ENCODE measurements at places on chromosomes 4 and X.
A peak's percentile ranks its signal among the peaks of the same experiment; 100 is the strongest.

- no peak for DNase-seq
These were observed 22.9 kb downstream of the PABPC4L start for GRCh38 chr4:134178706-134179105.

GRCh38 chr4:153684971-153685371, 891 bp downstream of the TLR2 start:
- DNase-seq, result no peak

GRCh38 chr4:94434505-94434904, 17.2 kb upstream of the PDLIM5 start:
- no peak for DNase-seq

GRCh38 chr4:76215077-76215476, 1.5 kb upstream of the SCARB2 start:
- DNase-seq, result no peak

DNA sequence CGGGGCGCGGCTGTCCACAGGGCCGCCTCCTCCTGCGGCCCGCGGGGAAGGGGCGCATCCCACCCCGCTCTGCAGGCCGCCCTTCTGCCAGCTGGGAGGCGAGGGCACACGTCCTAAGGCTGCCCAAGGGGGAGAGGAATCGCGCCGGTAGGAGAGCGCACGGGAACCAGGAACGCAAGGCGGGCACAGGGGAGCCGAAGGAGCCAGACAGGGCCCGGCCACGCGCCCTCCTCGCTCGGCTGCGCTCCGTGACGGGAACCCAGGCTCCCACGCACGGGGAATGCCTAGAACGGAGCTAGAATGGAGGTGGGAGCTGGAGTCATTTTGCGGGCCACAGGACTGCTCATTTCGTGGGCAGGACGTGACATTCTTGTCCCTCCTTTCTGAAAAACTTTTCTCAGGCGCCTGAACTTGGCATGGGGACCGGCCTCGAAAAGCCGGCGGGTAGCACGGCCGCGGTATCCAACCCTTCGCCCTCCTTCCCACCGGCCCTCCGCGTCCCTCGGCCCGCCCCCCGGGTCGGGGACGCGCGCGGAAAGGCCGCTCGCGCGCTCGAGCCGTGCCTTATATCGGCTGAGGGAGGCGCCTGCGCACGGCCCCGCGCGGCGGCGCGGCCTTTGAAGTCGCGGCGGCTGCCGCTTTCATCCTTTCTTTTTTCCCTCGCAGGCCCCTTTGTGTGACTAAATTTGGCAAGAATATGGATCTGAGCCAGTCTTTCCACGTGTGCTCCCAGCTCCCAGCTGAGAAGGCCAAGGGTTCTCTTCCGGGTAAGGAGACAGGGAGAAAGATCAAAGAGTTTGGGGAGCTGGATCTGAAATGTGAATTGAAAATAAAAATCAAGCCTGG, 4.2 kb upstream of the LEF1 start:
- DNase-seq, result no peak

GRCh38 chr4:170662250-170662649, 572.5 kb upstream of the AADAT start:
- DNase-seq, result no peak

DNA sequence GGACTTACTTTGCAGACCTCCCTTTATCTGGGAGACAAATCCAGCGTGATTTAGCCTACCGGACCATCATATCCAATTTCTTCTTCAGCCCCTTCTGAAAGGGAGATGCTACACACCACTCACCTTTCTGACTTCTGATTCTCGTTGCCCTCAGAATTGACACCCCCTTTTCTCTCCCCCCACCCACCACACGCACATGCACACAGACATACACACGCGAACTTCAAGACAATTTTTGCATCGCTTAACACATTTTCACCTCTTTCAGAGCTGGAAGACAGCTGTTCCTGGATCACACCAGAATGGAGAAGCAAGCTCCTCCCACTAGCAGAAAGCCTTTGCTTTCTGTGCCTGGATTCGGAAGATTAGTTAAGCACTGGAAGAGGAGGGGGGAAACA, 1.0 kb upstream of the SNCA start:
- DNase-seq, result peak; percentile 22

- DNase-seq, result peak; percentile 16
These were observed 69.1 kb upstream of the UCP1 start for GRCh38 chr4:140637836-140638235.

DNA sequence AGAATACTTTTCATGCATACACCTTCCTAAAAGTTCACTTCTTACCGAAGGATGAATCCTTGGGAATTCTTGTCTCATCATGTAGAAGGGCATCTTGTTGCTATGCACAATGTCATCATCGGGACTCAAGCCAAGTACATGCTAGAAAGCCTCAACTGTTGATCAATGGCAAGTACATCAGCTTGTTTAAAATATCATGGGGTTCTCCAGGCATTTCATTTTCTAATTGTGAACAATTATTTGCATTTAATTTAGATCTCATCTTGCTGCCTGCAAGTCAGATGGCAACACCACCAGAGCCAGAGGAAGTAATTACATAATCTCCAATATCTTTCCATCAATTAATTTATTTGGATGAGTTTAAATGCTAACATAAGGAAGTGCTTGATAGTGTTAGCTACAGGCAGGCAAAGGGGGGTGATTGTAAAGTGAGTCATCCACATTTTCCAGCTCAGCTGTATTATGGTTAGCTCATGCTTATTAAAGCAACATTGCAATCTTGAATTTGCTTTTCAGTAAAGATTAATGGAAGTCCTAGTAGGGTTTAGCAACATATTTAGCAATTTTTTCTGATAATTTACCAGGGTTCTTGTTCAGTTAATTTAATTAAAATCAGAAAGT, 356.5 kb downstream of the CBLL2 start:
- DNase-seq, result no peak

- no peak for DNase-seq
These were observed 203.3 kb downstream of the CLCN4 start for GRCh38 chrX:10360116-10360515.

DNA sequence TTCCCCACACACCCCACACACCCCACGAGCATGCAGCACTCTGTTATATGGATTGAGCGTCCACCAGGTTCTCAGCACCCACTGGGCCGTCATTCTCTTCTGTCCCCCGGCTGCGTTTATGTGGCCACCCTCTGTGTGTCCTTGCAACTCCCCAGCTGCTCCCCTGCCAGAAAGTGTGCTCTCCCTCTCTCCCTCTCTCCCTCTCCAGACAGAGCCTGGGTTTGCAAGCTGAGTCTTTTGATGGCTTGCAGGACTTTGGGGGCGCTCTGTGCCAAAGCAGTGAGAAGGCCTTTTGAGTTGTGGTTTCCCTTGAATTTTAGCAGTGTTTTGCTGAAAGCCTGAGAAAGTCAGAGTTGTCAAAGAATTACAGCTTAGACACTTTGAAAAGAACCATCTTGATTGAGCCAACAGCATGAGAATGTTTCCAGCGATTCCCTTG, 173.5 kb downstream of the DCLK2 start:
- DNase-seq, result no peak

DNA sequence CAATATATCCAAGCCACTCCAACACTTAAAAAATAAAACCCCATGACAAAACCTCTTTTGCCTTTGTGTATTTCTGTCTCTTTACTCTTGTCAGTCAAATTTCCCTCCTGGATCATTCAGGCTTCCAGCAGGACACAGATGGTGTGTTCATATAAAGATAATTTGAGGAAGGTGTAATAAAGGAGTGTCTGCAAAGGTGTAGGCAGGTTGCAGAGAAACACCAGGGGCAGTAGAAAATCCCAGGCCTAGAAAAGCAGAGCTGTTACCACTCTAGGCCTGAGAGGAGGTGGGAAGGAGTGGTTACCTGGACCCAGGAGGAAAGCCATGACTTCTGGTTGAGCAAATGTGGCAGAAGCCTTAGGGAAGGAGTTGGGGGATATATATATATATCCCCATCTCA, 28.8 kb downstream of the CHRNA9 start:
- no peak for DNase-seq

DNA sequence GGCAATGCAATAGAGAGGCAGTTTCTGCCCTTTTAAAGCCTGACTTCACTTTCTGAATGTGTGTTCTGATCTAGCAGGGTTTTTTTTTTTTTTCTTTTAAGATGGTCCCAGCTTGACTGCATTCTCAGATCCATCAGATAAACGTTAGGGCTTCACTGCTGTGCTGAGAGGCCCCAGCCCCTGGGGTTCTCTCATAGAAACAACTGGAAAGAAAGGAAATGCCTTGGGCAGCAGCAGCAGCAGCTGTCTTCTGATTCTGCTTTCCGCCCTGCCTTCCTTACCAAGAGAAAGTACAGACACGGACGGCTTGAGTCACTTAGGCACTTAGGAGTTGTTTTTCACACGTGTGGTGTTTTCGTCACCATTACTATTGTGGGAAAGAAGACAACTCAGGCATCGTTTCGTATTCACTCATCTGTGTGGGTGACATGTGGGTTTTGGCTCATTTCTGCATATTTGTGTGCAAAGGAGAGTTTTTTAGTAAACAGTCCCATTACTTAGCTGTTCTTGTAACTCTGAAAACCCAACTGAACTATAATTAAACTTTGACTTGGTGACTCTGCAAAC, 172.0 kb downstream of the PTTG2 start:
- peak; percentile 96 for DNase-seq

- no peak for DNase-seq
These were observed 115.8 kb downstream of the RTL3 start for GRCh38 chrX:78543281-78543680.

- no peak for DNase-seq
These were observed 13.6 kb downstream of the LDB2 start for GRCh38 chr4:16884673-16885460.

DNA sequence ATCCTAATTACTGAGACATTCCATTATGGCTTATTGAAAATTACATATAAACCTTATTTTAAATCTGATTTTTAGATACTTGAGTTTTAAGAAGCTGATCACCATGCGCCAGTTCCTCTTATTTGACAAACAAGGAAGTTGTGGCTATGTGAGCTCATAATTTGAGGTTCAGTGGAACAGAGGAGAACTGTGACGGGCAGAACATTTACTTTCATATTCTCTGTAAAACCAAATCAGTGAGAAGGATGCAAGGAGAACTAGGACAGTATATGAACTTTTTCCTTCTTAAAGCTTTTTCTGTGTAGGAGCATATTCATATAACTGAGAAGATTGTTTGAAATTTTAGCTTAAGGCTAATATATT, 25.3 kb downstream of the STIM2 start:
- DNase-seq, result peak; percentile 90

DNA sequence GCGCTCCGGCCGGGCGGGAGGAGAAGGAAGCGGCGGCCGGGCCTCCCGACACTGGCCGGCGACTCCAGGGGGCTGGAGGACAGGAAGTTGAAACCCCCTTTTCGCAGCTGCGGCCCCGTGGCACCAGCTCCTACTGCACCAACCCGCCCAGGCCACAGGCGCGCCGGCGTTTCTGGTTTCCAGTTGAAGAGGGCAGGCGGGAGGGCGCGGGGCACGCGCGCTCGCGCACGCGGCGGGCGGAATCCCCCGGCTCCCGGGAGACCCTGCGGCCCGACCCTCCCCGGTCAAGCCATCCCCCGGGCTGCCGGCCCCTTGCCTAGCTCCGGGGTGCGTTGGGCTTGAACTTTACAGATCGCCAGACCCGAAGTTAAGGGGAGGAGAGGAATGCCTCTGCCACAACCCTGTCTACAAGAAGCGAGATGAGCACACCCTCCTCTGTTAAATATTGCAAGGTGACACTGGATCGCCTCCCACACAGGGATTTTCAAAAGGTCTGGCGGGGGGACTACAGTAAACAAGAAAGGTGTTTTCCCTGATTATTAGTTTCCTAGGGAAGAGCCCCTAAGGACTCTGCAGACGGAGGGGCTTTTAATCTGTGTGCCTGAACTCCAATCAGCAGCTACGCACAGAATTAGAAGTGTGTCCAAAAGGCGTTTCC, 1.4 kb downstream of the ELOVL6 start:
- DNase-seq, result peak; percentile 53

- DNase-seq, result no peak
These were observed 5.7 kb downstream of the AFM start for GRCh38 chr4:73487233-73487632.

- no peak for DNase-seq
These were observed 65.2 kb downstream of the PHOX2B start for GRCh38 chr4:41683326-41683725.

DNA sequence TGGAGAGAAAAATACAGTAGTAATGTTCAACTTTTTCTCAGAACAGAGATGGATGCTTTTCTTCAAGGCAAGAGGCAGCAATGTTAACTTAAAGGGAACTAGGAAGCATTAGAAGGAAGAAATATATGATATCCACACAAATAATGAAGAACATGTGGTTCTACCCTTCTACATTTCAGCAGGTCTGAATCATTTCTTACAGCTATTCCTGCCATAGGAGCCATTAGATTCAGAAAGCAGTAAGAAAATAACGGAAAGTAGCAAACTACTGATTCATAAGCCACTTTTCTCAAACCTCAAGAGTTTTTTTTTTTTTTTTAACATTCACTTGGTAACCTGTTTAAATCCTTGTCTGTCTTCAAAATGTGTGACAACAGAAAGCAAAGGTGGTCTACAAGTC, 1251.6 kb upstream of the AGA start:
- DNase-seq, result no peak

GRCh38 chr4:86014599-86014998, 345.3 kb downstream of the MAPK10 start:
- DNase-seq, result no peak

DNA sequence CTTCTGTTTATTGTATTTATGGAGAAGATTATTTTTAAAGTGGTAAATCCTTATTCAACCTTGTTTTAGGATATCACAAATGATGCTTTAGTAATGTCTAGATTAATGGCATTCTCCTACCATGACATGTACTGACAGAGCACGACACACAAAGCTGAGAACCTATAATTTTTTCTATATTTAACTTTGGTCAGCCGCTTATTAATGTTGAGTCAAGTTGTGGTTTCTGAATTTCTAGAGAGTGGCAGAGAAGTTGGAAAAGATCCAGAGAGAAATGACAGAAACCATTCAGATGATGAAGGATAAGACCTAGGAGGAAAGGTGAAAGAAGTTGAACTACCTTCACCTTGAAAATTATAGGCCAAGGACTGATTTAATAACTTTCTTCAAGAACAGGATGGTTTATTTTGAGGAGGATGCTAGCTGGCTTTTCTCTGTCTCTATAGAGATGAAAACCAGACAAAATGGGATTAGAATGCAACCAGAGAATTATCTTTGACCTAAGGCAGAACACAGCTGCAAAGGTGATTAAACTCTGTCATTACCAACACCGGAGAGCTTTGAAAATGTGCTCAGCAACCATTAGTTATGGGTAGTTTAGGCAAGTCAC, 62.6 kb upstream of the TSPAN5 start:
- DNase-seq, result no peak

DNA sequence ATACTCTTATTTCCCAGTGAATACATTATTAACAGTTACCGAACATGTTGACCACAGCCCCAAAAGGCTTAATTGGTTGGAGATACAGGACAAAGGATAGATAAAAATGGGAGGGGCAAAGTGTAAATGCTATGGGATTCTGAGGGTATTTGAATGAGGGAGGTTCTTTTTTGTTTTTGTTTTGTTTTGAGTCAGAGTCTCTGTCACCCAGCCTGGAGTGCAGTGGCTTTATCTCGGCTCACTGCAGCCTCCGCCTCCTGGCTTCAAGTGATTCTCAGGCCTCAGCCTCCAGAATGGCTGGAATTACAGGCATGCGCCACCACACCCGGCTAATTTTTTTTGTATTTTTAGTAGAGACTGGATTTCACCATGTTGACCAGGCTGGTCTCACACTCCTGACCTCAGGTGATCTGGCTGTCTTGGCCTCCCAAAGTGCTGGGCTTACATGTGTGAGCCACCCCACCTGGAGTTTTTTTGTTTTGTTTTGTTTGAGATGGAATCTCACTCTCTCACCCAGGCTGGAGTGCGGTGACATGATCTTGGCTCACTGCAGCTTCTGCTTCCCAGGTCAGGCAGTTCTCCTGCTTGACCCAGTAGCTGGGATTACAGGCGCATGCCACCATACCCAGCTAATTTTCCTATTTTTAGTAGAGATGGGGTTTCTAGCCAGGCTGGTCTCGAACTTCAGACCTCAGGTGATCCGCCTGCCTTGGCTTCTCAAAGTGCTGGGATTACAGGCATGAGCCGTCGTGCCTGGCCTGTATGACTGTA, 9.0 kb downstream of the UBE2K start:
- peak; percentile 16 for DNase-seq
